ENCODE measurements at places on chromosomes 1 and 21. TPM values are rescaled to one million over a fixed set of nuclear protein-coding genes. Genes with fewer than 3 reads are reported as not detected.

- no peak for DNase-seq
- no peaks in the 10 kb centered on the region for H3K36me3 ChIP-seq
- no peaks in the 10 kb centered on the region for H3K27me3 ChIP-seq
- H3K4me3 ChIP-seq: no peak overlapping the region
Measured at GRCh38 chr1:99751877-99752504, 14.4 kb downstream of the FRRS1 start.

DNA sequence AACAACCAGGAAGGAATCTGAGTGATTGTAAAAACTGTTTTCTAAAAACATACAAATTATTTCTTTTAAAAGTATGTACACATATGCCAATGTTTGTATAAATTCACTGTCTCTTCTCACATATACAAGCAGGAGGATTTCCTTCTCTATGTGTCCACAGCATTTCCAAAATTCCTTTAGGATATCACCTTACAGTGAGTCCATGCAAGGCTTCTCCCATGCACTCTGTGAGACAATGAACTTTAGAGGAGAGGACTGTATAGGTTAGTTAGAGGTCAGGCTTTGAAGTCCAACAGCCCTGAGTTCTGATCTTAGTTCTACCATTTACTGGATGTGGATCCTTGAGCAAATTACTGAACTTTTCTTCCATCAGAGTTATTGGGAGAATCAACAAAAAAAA is 34.1 kb upstream of the USH2A start:
- DNase-seq: no peak
- H3K4me3 ChIP-seq: no peak overlapping the region
- H3K4me1 ChIP-seq: no peaks in the 10 kb centered on the region
- H3K36me3 ChIP-seq: no peaks in the 10 kb centered on the region

DNA sequence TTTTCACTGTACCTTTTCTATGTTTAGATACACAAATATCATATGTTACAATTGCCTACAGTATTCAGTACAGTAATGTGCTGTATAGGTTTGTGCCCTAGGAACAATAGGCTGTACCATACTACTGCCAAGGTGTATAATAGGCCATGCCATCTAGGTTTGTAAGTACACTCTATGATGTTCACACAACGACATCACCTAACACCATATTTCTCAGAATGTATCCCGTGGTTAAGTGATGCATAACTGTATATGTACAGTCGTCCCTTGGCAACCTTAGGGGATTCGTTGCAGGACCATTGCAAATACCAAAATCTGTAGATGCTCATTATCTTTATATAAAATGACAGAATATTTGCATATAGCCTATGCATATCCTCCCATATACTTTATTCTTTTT is 5.8 kb upstream of the SSR2 start:
- no peak for DNase-seq
- no peak overlapping the region for H3K4me3 ChIP-seq
- H3K27ac ChIP-seq: no peak overlapping the region
- H3K4me1 ChIP-seq: no peaks in the 10 kb centered on the region

DNA sequence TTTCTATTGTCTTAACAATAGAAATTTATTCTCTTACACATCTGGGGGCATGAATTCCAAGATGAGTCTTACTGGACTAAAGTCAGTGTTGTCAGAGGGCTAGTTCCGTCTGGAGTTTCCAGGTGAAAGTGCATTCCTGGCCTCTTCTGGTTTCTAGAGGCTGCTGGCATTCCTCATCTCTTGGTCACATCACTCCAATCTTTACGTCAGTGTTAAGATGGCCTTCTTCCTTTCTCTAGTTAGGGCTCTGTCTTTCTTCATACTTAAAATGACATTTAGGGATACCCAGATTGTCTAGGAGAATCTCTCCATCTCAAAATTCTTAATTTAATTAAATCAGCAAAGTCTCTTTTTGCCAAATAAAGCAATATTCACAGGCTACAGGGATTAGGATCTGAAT is 13.3 kb upstream of the PDC start:
- H3K36me3 ChIP-seq: no peaks in the 10 kb centered on the region
- H3K4me3 ChIP-seq: no peak overlapping the region
- H3K27ac ChIP-seq: no peak overlapping the region
- H3K4me1 ChIP-seq: no peaks in the 10 kb centered on the region

DNA sequence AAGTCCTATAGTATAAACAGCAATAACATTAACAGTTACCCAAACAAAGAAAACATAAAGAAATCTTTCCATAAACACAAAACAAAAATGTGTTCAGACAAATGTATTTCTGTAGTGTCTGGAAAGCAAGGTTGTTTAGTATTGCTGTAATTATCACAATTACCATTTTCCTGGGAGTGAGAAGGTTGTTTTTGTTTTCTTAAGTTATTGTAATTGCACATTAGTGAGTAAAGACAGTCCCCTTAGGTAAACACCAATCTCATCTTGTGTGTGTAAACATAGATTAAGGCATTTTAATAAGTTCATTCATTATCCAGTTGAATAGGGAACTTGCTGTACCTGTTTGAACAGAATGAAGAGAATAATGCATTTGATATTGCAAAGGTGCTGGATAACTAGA is 356.9 kb upstream of the ADGRL4 start:
- no peak for DNase-seq
- H3K4me1 ChIP-seq: no peaks in the 10 kb centered on the region
- no peaks in the 10 kb centered on the region for H3K27me3 ChIP-seq
- H3K27ac ChIP-seq: no peak overlapping the region
- H3K36me3 ChIP-seq: no peaks in the 10 kb centered on the region
- no peak overlapping the region for H3K4me3 ChIP-seq

GRCh38 chr1:110067893-110068645 is 2.4 kb downstream of the ALX3 start:
- peaks cover 66% of the 10 kb centered on the region for H3K27me3 ChIP-seq
- H3K4me1 ChIP-seq: peaks cover 27% of the 10 kb centered on the region
- no peaks in the 10 kb centered on the region for H3K36me3 ChIP-seq
- H3K4me3 ChIP-seq: no peak overlapping the region
- H3K27ac ChIP-seq: no peak overlapping the region

GRCh38 chr1:9630331-9631111 is 21.0 kb upstream of the PIK3CD start:
- no peaks in the 10 kb centered on the region for H3K36me3 ChIP-seq
- DNase-seq: no peak
- H3K27ac ChIP-seq: peak overlapping the region; percentile 70
- peaks cover 27% of the 10 kb centered on the region for H3K4me1 ChIP-seq

Gene ZC3H12A
- total RNA-seq: 12.8 TPM

Gene HRNR
- total RNA-seq: not detected

Gene ACTL8
- total RNA-seq: not detected

Gene TEX35
- total RNA-seq: not detected

All from lower lobe of right lung (tissue), 2 donors.